ENCODE measurements at places on chromosomes 4 and X.

DNA sequence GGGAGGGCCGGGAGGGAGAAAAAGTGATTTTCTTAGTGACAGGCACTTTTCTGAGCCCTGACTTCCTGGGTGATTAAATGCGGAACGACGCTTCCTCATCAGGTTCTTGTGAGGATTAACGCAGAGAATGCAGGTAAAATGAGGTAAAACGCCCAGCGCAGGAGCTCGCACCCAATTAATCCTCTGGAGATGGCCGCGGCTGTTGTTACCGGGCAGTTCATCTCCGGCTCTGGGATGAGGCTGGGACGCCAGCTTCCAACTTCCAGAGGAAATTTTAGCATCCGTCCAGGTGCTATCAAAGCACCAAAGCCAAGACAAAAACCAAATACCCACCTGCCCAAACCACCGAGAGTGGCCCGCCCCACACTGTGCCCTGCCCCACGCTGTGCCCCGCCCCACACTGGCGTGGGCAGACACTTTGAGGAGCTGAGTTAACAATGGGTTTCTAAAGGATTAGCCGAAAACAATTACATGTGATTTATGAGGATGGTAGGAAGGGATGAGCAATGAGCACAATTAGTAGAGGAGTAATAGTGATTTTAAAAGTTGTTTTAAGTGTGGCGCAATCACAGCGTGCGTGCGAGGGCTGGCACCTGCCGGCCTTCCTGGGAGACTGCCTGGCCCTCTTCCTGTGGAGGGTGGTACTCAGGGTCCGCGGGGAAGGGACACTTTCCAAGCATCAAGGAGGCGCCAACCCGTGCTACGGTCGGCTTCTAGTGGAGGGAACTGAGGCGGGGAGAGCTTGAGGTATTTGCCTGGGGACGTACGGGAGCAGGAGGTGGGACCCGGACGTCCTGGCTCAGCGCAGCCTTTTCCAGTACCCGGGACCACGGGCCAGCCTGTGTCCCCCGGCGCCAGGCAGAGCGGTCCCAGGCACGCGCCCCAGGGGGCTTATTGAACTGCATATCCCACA, 41.6 kb upstream of the ADRA2C start:
- DNase-seq: no peak

GRCh38 chr4:41686893-41687292, 61.6 kb downstream of the PHOX2B start:
- DNase-seq: no peak

DNA sequence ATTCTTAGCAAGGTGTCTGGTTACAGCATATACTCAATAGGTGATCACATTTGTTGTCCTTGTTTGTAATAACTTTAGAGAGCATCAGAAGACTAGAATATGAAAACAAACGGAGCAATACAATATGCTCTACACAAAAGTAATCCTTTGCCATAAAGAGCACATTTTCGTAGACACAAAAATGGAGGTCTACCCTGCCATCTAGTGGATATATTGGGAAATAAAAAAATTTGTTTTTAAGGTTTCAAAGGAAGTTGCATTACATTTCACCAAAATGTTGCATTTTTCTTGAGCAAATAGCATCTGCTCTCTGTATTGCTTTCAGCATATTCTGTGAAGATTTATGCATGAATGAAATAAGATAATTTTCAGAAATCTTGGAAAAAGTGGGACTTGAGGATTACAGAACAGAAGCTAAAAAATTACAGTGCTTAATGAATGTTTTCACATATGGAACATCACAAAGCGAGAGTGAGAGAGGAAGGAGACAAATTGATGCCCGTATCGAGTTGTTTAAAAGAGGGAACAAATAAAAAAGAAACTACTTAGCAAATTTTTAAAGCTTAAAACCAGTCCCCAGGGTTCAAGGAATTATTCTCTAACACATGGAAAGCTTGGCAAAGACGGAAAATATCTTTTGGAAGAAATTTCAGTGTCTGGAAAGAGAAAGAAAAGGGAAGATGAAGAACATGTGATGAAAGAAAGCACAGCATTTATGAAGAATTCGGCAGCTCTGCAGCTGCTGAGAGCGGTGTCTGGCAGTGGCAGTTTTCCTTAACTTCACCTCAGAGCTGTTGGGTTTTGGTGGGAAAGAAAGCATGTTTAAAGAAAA, 390.1 kb downstream of the ANKRD50 start:
- peak; percentile 16 for DNase-seq

GRCh38 chrX:46698691-46699090, 60.2 kb downstream of the SLC9A7 start:
- no peak for DNase-seq

DNA sequence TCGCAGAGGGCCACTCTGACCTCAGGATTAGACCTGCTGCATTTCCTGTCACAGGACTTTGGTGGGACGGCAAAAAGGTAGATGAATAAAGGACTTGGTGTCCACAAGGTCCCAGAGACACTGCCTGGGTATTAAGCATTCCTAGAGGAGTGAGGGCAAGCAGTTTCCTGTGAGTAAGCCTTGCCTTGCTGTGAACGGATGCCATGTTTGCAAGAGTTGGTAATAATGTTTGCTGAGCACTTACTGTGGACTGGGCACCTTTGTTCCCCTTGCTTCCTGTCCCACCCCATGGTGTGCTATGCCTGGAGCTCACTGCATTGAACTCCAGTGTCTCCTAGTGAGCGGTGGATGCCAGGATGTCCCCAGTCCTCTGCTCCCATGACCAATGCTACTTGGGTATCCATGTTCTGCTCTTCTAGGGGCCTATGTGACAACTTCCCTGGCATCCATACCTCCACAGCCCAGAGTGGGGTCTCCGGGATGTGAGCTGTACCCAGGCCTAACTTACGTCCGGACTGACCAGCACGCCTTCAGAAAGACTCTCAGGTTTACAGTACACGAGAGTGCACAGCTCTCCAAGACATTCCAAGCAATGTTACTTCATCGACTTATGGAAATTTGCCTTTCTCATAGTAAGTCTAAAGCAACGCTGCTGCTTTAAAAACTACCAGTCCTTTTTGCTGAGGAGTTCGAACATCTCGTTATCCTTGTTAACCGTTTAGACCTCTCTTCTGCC, 95.5 kb upstream of the MSX1 start:
- DNase-seq: no peak

DNA sequence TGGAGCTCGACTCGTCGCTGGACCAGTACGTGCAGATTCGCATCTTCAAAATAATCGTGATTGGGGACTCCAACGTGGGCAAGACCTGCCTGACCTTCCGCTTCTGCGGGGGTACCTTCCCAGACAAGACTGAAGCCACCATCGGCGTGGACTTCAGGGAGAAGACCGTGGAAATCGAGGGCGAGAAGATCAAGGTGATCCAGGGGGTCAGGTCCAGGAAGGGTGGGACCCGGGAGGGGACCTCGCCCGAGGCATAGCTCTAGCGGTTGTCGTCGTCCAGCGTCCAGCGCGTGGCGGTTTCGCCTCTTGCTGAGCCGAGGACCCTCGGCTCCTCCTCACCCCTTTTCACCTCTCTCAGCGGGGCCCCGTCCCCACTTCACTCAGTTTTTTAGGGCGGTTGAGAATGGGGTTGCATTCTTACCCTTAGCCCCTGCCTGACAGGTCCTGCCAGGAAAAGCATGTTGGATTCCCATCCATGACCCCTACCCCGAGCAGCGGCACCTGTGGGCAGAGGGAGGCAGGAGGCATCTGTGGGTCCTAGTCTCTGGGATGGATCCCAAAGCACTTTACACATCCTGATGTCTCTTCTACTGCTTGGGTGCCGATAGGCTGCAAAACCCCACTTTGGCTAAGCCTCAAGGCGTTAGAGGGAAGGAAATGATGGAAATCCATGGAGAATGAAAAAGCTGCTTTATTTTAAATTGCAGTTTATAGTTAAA, 524 bp downstream of the RAB33A start:
- DNase-seq: no peak

DNA sequence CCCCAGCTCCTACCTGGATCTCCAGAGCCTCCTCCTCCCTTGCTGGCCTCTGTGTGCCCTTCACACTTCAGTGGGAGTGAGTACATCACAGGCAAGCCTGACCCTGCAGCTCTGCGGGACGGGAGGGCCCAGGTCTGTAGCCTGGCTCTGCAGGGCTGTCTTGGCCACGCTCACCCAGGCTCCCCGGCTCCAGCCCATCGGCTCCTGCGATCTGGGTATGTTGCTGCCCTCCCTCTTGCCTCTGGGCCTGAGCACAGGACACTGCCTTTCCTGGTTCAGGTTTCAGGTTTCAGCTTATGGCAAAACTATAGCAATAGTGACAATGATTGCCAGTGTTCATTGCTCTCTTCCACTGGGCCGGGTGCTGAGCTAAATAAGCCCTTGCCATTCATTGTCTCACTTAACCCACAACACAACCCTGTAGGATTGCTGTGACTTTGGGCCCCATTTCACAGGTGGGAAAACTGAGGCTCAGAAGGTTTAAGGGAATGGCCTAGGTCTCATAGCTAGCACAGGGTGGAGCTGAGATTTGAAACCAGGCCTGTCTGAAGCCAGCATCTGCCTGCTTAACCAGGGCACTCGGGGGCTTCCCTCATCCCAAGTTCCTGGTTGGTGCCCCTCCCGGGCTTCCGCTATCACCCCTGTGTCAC, 44.6 kb upstream of the SORCS2 start:
- no peak for DNase-seq

- no peak for DNase-seq
Measured at GRCh38 chr4:17920681-17921080, 100.9 kb downstream of the LCORL start.

DNA sequence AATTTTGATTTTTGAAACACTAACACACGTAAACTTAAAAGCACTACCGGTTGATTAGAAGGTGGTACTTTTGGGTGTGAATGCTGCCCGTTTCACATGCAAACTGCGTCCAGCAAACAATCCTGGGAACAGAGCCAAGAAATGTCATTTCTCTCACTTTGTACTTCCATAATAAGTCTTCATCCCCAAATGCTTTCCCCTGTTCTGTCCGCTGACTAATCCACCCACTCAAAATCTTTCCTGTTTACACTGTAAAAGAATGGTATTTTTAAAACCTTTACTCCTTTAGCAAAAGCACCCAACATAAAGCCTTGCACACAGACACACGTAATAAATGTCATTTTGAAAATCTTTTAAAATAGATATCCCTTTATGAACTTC, 39.1 kb upstream of the PDLIM5 start:
- DNase-seq: no peak

GRCh38 chr4:133865612-133866327, 335.8 kb downstream of the PABPC4L start:
- DNase-seq: no peak

GRCh38 chr4:114729068-114729738, 130.6 kb downstream of the UGT8 start:
- DNase-seq: peak; percentile 34

- no peak for DNase-seq
Measured at GRCh38 chr4:189302719-189303118, 638.0 kb upstream of the FRG1 start.

DNA sequence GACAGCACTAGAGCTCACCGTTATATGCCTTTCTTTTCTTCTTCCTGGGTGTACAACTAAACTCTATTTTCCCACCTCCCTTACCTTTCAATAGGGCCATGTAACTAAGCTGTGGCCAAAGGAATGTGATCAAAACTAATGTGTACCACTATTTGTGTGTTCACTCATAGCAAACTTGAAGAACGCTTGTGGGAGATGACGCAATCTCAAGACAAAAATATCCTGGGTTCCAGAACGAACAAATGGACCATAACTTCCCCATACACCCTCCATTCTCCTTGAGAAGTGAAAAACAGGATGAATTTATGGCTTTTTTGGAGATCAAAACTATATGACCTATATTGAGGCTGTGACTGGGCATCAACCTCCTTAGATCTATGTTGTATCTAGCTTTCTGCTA, 139.7 kb upstream of the GLRA2 start:
- no peak for DNase-seq

DNA sequence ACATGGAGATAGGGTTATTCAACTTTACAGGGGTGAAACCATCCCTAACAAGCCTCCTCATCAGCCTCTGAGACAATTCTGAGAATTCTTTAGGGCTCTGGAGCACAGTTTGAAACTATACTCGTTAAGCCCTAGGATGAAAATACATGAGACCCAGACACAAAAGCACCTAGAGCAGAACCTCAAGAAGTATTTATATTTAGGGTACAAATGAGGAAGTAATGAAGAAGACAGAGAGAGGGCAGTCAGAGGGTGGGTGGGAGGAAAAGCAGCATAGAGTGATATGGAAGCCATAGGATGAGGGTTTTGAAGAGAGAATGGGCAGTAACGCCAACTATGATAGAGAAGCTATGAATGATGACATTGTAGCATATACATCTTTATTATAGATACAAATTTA, 250.3 kb downstream of the DCLK2 start:
- DNase-seq: no peak

GRCh38 chr4:4182835-4183568, 43.7 kb downstream of the OTOP1 start:
- DNase-seq: no peak

GRCh38 chrX:108292053-108292452, 146.2 kb downstream of the COL4A6 start:
- DNase-seq: no peak

GRCh38 chr4:184310881-184311709, 93.4 kb upstream of the ENPP6 start:
- DNase-seq: no peak

DNA sequence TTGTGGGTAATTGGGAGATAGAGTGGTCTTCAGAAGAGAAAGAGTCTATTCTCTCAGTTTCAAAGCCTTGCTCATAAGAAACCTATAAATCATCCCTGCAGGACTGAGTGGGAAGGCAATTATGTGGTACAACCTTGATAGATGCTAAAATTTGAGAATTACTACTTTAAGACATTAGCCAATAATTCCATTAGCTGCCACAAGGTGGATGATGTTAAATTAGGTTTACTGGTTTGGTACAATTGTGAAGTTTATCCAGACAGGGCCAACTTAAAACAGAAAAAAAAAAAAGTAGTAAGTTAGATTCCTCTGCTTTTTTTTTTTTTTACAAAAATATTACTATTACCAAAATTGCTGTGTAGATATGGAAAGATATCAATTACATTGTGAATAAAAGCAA, 73.2 kb upstream of the AMOT start:
- DNase-seq: no peak

- DNase-seq: peak; percentile 3
Measured at GRCh38 chrX:120310861-120311726, at the start of gene TMEM255A. Gene TMEM255A, minus strand, starts transcription at chrX:120311461. Its CDS starts 152 bp downstream, at chrX:120311309.

DNA sequence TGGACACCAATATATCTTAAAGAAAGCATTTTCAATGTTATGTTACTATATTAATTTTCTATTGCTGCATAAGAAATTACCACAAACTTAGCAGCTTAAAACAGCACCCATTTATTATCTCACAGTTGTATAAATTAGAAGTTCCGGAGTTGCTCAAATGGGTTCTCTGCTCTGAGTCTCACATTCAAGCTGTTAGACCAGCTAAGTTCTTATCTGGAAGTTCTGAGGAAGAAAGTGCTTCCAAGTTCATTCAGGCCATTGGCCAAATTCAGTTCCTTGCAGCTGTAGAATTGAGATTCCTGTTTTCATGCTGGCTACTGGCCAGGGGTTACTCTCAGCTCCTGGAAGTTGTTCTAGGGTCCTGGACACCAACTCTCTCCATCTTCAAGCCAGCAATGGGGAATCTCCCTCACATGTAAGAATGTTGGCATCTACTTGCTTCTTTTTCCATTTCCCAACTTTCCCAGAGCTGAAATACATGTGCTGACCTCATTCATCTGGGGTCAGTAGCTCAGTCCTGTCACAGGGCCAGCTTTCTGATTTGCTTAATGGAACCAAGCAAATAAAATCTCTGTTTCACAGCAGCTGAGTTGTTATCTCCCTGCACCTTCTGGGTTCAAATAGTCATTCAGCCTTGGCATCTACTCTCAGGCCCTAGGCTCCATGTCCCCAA, 99.6 kb upstream of the INTU start:
- no peak for DNase-seq

GRCh38 chr4:101762025-101762424, 28.5 kb upstream of the BANK1 start:
- no peak for DNase-seq

Data from cerebellum (tissue), 4 donors.